ENCODE measurements at places on chromosomes 3 and 15.

DNA sequence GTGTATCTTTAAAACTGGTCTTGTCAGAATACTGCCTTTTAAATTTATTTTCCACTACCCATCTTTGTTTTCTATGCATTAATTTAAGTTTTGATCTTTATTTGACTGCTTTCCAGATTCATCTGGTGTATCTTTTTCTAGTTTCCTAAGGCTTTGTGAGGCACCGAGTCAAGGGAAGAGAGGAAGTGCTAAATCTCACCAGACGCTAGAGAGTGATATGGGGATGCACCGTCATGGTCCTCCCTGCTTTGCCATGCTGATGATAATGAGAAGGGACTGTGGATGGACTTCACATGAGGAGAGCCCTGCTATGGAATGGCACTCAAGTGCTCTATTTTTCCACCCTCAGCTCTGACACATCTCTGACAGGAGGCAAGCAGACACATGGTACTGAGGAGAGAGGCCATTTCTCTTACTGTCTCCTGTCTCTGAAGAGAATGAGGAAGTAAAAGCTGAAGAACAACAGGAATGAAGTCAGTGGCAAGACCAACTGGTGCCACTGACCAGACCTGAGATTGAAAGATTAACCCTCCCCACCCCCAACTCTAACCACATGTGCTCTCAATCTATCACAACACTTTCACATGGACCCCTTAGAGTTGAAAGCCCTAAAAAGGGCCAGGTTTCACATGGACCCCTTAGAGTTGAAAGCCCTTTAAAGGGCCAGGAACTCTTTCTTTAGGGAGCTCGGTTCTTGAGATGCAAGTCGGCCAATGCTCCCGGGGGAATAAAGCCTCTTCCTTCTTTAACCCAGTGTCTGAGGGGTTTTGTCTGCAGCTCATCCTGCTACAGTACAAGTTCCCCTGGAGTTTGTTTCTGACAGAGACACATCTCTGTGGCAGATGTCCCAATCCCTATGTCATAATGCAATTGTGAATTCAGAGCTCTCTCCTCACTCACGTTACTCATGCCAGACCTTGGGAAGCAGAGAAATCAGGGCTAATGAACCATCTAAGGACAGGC is at the start of gene IQCF2:
Gene IQCF2, plus strand, starts transcription at position 913 of the 963 bp plus-strand sequence. CDS start 52 bp downstream, outside the sequence.
- no peak for DNase-seq

- DNase-seq = no peak
Measured at GRCh38 chr3:39962581-39962980, 153.2 kb downstream of the MYRIP start.

DNA sequence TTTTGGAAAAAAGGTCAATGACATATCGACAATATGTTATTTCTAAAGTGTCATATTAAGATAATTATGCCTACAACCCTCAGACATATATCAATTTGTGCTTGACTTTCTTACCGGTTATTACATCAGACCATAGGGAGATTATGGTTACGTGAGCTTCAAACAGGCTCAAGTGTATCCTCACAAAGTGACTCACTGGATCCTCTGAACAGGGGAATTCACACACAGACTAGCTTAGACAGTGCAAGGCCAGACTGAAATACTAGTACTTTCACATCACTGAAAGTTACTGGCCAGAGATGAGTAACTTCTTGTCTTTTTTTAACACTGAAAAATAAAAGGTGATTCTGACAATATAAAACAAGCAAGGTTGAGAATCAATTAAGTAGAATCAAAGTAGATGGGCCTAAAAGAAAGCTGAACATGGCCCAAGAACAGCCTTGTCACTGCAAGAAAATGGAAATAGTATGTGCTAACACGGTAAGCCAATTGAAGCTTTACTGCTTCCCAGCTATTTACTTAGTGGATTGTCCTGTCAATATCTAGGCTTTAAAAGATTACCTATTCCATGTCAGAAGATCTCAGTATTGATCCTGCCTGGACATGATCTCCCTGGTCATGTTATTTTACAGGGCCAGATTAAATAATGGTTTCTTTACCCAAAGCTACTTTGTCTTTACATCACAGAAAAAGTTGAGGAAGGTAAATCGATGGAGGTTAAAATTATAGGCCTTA is 848.6 kb downstream of the ROBO1 start:
- DNase-seq = no peak

GRCh38 chr3:106329521-106329920 is 460.7 kb upstream of the CBLB start:
- no peak for DNase-seq

DNA sequence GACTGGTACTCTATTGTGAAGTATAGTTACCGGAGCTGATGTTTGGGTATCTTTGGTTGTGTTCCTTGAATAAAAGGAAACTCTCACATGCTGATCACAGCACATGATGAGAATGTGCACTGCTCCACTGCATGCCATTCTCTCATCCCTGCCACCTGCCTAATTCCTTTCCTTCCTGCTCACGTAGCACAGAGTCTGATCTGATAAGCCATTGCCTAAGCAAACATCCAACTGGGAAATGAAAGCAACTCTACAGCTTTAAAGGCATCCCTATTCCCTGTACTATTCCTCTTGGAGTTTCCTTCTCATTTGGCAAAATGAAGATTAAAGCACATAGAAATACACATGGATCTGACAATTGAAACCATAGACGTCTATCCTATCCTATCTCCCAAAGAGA is 359.8 kb downstream of the C3orf38 start:
- no peak for DNase-seq

DNA sequence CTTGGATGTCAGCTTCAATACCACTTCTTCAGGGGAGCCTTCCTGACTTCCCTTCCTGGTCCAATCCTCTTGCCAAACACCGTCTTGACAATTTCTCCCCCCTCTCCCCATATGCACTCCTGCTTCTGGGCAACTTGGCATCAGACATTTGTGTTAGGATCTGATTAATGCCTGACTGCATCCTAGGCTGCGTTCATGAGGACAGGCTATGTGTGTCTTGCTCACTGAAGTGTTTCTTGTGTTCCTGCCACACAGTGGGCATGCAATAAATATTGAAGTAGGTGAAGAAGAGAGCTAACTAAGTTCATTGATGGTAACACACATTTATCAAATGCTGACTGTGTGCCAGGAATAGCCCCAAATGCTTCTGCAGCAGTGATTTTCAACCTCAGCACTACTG is 36.4 kb upstream of the WNT5A start:
- no peak for DNase-seq

- no peak for DNase-seq
Measured at GRCh38 chr15:68302729-68303128, 25.2 kb downstream of the FEM1B start.

- no peak for DNase-seq
Measured at GRCh38 chr3:197533927-197534725, 21.6 kb downstream of the BDH1 start.

DNA sequence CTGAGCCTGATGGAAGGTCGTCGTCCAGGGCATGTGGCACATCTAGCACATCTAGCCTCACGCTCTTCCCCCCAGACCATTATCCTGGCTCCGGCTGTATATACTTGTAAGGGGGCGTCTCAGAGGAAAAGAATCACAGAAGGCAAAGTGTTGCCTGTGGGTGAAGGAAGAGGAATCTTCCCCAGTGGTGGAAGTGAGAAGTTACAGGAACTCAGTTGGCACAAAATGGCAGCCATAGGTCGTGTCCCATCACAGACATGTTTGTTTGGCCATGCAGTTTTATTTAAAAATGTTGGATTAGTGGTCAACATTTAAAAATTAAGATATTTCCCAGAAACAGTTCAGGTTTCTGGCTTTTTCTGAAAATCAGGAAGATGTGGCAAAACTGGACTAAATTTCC is 13.6 kb downstream of the GALNT15 start:
- DNase-seq = no peak

DNA sequence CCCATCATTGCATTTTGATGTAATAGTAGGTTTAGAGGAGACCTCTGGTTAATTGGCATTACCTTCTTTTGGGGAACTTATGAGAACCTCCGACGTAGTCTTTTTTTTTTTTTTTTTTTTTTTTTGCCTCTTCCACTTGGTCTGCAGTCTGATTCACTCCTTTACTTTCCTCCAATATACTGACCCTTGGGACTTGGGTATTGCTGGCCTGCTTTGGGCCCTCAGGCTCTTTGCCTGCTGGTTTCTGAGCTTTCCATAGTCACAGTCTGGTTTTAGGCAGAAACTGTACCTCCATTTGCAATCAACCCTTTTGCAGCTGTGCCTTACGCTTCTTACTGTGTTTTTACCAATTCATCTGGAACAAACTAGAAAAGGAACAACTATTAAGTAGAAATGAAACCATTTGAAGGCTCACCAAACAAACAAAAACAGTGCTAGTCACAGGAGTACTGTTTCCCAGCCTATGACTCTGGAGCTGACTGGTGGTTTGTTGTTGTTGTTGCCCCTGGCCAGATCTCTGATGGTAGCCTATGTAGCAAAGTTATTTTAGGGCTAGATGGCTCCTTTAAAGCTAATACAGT is 272.8 kb downstream of the BBX start:
- no peak for DNase-seq

GRCh38 chr3:141454906-141455602 is 31.8 kb upstream of the RASA2 start:
- DNase-seq = no peak

DNA sequence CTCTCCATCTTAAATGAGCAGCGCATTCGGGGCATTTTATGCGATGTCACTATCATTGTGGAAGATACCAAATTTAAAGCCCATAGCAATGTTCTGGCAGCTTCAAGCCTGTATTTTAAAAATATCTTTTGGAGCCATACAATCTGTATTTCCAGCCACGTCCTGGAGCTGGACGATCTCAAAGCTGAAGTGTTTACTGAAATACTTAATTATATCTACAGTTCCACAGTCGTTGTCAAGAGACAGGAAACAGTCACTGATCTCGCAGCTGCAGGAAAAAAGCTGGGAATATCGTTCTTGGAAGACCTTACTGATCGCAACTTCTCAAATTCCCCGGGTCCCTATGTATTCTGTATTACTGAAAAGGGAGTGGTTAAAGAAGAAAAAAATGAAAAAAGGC is 44.4 kb upstream of the RASA2 start:
- DNase-seq = no peak

GRCh38 chr3:139307601-139308555 is 35.9 kb upstream of the MRPS22 start:
- no peak for DNase-seq

DNA sequence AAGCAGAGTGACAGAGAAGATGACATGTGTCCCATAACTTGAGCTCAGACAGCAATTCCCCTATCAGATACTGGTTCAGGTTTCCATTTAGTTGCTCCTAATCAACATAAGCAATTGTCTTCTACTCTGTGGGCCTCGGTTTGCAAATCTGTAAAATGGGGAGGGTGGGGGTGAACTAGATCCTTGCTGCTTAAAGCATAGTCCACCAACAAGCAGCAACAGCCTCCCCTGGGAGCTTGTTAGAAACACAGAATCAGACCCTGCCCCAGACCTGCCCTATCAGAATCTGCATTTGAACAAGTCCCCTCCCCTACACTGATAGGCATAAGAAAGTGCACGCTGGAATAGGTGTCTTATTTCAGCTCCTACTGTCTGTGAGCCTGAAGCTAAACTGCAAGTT is 87.8 kb downstream of the CEMIP start:
- DNase-seq = no peak

DNA sequence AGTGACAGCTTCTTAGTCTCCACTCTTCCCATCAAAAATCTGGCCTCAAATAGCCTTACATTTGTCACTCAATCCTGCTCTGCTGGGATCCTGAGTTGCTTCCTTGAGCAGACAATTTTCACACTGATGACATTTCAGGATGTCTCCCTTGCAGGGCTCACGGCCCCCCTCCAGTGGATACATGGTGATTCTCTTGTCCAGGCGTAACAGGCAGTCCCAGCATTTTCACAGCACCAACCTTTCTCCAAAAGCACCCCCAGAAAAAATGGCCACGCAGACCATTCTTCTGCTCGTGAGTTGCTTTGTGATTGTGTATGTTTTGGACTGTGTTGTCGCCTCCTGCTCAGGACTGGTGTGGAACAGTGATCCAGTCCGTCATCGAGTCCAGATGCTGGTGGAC is 47.4 kb upstream of the WNT7A start:
- DNase-seq = no peak

DNA sequence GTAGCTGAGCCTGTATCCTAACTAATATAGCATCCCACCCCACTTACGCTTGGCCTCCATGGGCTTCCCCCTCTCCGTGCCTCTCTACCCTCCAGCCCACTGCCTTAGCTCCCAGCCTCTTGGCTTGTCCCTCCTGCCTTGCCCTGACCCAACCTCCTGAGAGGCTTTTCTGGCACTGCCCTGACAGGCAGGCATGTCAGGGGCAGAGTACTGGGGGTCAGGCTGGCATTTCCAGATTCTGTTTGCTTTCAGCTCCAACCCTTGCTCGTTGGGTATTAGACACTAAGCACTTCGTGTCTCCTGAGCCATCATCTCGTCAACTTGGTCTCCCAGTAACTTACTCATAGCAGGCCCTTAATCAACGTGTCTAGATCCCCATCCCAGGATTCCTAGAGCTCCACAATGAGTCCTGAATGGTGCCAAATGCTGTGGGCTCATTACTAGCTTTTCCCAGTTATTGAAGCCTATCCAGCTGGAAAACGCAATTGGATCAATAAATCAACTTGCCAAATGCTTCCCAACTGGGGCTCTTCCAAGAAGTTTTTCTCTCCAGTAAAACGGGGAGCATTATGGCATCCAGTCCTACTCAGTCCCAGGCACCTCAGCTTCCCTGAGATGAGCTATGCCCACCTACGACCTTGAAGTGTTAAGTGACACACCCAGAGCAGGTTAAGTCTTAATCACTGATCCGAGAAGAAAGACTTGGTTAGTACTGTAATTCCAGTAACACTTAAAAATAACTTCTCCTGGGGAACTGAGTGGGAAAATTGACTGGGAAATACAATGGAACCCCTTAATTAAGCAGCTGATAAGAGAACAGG is 78.5 kb upstream of the DLG1 start:
- DNase-seq = no peak

- no peak for DNase-seq
Measured at GRCh38 chr3:49785565-49786356, 581 bp downstream of the IP6K1 start.

DNA sequence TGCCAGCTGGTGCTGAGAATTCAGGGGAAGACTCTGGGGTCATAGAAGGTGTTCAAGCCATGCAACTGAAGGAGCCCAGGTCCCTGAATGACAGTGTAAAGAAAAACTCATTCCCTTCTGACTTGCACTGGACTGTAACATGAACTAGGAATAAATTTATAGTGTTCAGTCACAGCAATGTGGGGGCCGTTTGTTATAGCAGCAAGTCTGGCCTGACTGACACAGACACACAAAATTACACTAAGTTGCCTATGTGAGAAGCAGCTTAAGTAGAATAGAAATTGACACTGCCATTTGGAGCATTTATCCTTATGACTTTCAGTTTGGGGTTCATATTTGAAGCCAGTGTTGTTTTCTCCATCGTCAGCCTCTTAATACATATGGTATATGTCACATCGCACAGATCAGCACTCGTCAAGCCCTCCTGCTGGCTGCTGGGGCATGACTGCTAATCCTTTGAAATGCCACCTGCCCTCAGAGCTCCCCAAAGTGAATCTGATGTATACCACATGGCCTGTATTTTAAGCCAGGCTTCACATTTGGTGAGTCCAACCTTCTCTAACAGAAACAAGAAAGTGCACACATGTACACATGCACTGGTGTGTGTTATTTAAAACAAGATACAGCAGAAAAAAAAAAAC is 17.1 kb upstream of the HEG1 start:
- DNase-seq = no peak

GRCh38 chr15:53811530-53811929 is 52.1 kb upstream of the WDR72 start:
- no peak for DNase-seq
